ENCODE measurements at places on chromosomes 5 and 9.

GRCh38 chr9:131289301-131290035 lies at the start of gene PLPP7:
Gene PLPP7, plus strand, starts transcription at chr9:131289723. Its CDS starts 275 bp downstream, at chr9:131289998.
- DNase-seq = peak; percentile 77

DNA sequence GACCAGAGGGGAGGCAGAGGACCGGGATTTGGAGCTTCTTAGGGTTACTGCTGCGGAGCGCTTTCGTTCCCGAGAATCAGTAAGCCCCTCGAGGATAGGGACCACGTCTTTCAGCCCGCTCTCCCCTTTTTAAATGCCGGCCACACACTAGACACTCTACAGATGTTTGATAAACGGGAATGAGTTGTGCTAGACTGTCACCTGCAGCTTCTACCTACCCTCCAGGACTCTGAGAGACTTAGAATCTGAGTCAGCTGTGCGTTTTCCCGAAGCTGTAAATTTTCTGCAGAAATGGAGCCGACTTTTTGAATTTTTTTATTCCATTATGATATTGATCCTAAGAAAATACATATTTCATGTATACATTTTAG lies 670 bp downstream of the CCDC171 start:
- DNase-seq = no peak

DNA sequence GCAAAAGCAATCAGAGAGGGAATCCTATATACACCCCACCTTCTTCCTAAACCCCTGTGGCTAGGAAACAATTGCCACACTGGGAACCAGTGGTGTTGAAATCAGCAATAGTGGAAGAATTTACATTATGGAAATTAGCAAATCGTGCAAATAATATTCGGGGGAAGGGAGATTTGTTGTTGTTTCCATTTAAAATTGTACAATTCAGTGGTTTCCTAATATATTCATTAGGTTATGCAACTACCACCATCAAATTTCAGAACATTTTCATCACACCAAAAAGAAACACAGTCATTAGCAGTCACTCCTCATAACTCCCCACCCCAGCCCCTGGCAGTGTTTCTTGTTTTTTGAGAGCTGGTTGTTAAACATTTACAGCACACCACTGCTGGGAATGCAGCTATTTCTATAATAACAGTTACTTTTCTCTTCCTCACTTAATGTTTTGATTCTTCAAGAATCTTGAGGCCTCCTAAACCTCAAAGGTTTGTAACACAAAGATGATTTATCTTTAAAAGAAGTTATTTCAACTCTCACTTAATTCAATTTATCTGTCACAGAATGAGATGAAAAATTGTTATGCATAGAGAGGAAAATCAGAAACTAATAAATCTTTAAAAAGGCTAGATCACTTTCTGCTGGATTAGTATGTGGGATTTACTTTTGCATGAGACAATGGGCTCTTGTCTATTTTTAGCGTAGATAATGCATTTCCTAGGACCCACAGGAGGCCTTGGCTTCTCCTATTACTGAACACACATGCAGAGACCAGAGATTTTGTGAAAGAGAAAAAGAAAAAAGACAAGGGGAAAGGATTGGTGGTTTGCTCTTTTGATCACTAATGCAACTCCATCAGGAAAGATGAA lies 91.8 kb upstream of the DAPK1 start:
- no peak for DNase-seq

DNA sequence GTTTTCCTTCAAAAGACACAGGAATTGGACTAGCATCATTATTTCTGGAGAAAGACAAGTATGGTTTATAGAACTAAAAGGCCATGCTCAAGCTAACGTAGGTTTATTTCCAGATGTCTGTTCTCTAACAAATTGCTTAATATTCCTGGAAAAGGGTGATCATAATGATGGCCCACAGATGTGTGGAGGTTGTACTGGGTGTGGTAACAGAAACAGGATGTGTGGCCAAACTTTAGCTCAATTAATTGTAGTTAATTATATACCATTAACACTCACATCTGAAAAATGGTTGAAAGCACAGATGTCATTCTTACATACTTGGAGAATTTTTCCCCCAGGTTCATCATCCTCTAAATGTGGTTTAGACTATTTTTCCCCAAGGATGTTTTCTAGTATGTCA lies 292.7 kb upstream of the RASA1 start:
- no peak for DNase-seq

DNA sequence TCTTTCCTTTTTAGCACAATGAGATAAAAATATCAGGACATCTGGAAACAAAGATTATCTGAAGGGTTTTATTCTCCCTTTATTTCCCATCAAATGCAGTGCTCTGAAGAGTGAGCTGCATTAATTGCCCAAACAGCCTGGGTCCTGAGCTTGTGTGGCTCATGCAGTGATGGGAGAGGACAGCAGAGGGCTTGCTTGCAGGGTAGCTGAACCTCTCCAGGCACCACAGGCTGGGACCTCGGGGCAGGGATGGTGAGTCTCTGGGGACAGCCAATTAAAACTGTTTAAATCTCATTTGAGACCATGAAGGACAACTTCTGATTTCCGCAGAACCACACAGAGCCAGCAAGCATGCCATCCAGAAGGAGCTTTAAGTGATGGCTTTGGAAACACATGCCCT lies 71.2 kb downstream of the PLAC8L1 start:
- DNase-seq = no peak

DNA sequence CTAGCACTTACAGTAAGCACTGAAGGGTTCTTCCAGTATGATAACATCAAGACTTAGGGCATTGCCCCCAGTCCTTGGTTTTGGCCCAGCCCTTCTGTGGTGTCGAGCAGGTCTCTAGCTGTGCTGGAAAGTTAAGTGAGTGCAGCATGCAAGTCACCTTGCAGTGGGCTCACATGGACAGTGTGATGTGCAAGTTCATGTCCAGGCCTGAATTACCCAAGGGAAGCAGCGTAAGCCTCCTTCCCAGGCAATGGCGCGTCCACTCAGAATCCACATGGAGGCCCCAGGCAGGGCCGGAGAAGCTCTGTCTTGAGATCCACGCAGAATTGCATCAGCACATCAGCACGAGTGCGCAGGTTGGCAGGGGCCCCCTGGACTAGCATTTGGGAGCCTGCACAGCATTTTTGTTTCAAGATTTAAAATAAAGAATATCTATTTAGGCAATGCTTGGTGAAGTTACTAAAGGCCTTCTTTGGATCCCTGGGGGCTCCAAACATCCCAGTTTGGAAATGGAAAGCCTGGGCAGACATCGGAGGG lies 108.4 kb upstream of the ALDH1B1 start:
- no peak for DNase-seq

- DNase-seq = no peak
Measured at GRCh38 chr5:56311306-56311905, 78.3 kb upstream of the ANKRD55 start.

- DNase-seq = peak; percentile 88
Measured at GRCh38 chr5:137888863-137889759, at the start of gene PKD2L2. Gene PKD2L2, plus strand, starts transcription at chr5:137889457. Its CDS starts 35 bp downstream, at chr5:137889492.

- no peak for DNase-seq
Measured at GRCh38 chr9:118962426-118962825, 406.8 kb downstream of the BRINP1 start.

- no peak for DNase-seq
Measured at GRCh38 chr5:36575361-36575781, 31.0 kb upstream of the SLC1A3 start.

DNA sequence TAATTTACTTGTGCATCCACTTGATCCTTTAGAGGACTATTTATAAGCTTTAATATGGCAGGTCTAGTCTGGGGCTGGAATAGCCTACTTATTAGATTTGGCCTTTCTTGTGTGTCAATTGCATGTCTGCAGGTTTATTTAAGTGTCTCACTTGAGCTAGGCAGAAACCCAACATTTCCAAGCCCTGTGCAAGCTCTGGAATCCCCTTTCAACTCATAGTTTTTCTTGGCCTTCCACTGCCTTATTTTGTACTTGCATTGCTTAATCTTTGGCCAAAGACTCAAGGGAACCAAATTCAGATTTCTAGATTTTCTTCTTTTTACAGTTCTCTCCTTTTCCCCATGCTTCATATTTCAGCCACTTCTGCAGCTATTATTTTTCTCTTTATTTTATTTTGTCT lies 102.4 kb upstream of the RFX3 start:
- no peak for DNase-seq

DNA sequence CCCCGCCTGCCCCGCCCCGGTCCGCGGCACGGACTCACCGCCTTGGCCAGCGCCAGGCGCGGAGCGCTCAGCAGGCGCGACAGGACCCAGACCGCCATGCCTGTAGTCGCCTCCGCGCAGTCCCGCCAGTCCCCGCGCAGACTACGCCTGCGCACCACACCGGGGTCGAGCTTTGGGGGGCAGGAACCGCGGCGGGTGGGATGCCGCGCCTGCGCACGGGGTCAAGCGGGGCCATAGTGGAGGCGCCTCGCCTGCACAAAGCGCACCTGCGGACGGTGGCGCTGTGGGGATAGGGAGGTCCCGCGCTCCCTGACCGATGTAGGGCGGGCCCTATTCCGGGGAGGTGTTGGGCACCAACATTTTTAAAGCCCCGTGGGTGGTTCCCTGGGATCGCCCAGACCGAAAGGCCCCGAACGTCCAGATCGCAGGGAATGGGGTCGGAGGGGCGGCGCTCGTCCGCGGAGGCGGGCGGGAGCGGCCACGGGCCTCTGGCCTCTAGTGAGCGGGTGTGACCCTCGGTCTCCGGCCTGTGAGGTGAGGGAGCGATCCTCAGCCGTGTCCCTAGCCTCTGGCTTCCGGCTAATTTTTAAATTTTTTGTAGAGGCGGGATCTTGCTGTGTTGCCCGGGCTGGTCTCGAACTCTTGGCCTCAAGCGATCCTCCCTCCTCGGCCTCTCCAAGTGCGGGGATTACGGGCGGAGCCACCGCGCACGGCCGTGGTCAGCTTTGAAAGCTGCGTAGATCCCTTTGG lies 70.8 kb upstream of the LPCAT1 start:
- DNase-seq = peak; percentile 34

GRCh38 chr5:144368556-144368955 lies 197.9 kb downstream of the KCTD16 start:
- DNase-seq = no peak

- DNase-seq = no peak
Measured at GRCh38 chr5:147746986-147747385, 35.5 kb downstream of the JAKMIP2 start.

GRCh38 chr5:72882989-72883388 lies 66.5 kb downstream of the TNPO1 start:
- no peak for DNase-seq

- peak; percentile 92 for DNase-seq
Measured at GRCh38 chr5:138352071-138352721, at the start of gene KDM3B. Gene KDM3B, plus strand, starts transcription at chr5:138352685. Its CDS starts 111 bp downstream, at chr5:138352796.

DNA sequence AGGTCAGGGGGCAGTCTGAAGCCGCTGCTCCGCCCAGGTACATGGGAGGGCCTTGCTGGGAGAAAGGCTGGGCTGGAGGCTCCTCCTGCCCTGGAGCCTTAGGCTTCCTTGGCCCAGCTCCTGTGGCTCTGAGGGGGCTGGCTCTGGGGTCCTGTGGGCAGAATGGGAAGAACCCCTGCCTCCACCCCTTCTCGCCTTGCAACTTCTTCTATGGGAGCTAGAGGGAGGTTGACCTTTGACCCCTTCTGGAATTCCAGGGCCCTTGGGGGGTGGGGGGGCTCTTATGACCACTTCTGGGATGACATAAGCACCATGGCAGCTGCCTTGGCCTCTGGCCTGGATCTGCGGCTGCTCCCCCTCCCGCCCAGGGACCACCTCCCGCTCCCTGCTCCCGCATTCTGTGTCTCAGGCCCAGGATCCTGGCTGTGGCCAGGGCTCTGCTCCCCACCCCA lies 32.2 kb downstream of the IER5L start:
- DNase-seq = no peak

GRCh38 chr5:77550406-77550805 lies 58.3 kb upstream of the WDR41 start:
- DNase-seq = no peak

GRCh38 chr5:26569241-26569928 lies 469.0 kb downstream of the CDH9 start:
- no peak for DNase-seq

GRCh38 chr5:38467353-38468040 lies 88.9 kb downstream of the LIFR start:
- DNase-seq = peak; percentile 96

- DNase-seq = no peak
Measured at GRCh38 chr5:17238521-17239041, 21.1 kb downstream of the BASP1 start.

DNA sequence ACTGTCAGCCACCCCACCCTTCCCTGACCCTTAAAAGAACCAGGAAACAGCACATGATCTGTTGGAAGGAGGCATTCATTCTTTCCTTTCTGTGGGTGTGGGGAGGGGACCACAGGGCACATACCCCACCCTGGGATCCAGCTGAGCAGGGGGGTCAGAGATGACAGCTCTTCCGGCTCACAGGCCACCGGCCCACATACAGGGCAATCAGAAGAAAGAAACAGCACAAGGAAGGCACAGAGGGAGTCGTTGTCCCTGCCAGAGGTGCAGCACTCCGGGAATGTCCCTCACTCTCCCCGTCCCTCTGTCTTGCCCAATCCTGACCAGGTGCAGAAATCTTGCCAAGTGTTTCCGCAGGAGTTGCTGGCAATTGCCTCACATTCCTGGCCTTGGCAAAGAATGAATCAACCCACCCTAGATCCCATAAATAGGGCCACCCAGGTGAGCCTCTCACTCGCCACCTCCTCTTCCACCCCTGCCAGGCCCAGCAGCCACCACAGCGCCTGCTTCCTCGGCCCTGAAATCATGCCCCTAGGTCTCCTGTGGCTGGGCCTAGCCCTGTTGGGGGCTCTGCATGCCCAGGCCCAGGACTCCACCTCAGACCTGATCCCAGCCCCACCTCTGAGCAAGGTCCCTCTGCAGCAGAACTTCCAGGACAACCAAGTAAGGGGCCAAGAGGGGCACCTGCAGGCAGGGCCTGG lies at the start of gene LCN2:
Gene LCN2 (plus strand): TSS at position 453 of the 701 bp plus-strand sequence. CDS start 73 bp downstream, at position 526.
- no peak for DNase-seq

GRCh38 chr9:133474215-133474614 lies 4.7 kb downstream of the SLC2A6 start:
- no peak for DNase-seq

- peak; percentile 43 for DNase-seq
Measured at GRCh38 chr9:65449423-65449822, 164.4 kb upstream of the FOXD4L5 start.

GRCh38 chr9:131140112-131140511 lies 14.7 kb downstream of the NUP214 start:
- DNase-seq = no peak

- no peak for DNase-seq
Measured at GRCh38 chr9:132560616-132561202, 21.7 kb upstream of the BARHL1 start.

GRCh38 chr5:154197801-154198491 lies 7.4 kb downstream of the GALNT10 start:
- no peak for DNase-seq

- DNase-seq = no peak
Measured at GRCh38 chr5:53456366-53456765, 24.1 kb upstream of the FST start.

DNA sequence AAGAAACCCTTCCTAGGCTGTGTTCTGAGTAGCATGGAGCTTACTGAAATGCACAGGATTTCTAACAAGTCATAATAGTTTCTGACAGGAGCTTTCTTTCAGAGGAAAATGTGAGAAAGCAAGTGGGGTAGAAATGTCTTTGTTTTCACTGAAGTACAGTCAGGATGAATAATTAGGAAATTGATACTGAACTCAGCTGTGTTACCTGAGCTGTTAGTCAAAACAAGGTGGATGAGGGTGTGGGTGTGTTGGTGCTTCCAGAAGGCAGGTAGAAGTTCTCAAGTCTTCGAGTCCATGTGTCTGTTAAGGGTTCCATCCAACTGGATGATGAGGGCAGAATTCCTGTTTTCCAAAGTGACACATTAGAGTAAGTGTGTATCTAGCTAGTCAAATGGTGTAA lies 122.4 kb downstream of the BASP1 start:
- no peak for DNase-seq

- DNase-seq = no peak
Measured at GRCh38 chr9:13267743-13268142, 11.7 kb downstream of the MPDZ start.

All from tibial artery (tissue), 4 donors.